ENCODE measurements at places on chromosomes 1 and 21. TPM values are rescaled to one million over a fixed set of nuclear protein-coding genes. Genes with fewer than 3 reads are reported as not detected.

RHD gene
- not detected for total RNA-seq

CRNN gene
- not detected for total RNA-seq

ADAMTS4 gene
- not detected for total RNA-seq

RSPO1 gene
- total RNA-seq, result 0.09 TPM

PRAMEF17 gene
- not detected for total RNA-seq

CYP4A22 gene
- not detected for total RNA-seq

MFSD2A gene
- 4.4 TPM for total RNA-seq
